ENCODE measurements at places on chromosomes 3 and 15. TPM values are rescaled to one million over a fixed set of nuclear protein-coding genes. Genes with fewer than 3 reads are reported as not detected.

DNA sequence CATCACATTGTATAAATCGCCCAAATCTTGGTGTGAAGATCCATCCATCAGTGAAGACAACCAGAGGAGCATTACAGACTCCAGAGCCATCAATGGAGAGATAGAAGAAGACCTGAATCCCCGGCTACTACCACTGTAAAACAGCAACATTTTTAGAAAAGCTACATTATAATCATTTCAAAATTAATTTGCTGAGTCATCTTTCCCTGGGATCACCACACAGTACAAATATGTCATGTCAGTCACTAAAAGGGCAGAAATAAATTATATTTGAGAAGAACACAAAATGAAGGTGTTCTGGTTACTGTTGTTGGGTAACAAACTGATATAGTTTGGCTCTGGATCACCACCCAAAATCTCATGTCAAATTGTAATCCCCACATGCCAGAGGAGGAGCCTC lies 218.5 kb upstream of the STT3B start:
- no peak for ATAC-seq

Gene DCP1A
- 21.2 TPM for total RNA-seq

GRCh38 chr15:63501256-63502089 lies 2.9 kb upstream of the USP3 start:
- peak; percentile 6 for ATAC-seq

DNA sequence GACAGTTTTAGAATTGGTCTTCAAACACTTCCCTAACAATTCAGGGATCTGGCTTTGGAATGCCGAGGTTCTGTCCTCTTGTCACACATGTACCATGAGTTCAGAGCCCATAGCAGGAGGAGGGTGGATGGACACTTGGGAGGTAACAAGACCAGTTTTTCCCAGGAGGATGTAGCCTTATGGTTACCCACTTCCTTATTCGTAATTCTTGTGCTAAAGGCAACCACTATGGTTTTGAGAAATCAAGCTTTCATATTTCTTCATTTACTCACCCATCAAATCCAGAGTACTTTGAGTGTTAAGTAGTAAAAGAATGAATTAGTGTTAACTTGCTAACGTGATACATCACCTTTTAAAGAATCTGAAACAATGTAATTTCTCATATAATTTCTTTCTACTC lies 479.6 kb upstream of the ALCAM start:
- ATAC-seq: no peak

Gene ADGRG7
- total RNA-seq: not detected

Gene PAQR5
- 0.56 TPM for total RNA-seq

DNA sequence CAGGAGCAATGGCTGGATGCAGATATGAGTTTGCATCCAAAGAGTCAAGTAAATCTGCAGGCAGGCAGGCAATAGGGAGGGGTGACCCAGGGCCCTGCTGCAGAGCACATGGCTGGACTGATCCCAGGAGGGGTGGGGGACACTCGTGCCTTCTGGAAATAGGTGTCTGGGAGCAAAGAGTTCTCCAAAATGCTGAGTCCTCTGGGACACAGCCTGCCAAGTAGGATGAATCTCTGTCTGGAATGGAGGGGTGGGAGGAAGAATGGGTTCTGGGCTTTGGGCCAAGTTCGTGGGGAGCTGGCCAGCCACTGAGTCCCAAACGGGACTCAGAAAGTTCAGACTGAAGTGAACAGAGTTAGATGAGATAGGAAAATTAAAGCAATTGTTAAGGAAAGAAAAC lies 214.5 kb downstream of the MTHFS start:
- peak; percentile 88 for ATAC-seq

DNA sequence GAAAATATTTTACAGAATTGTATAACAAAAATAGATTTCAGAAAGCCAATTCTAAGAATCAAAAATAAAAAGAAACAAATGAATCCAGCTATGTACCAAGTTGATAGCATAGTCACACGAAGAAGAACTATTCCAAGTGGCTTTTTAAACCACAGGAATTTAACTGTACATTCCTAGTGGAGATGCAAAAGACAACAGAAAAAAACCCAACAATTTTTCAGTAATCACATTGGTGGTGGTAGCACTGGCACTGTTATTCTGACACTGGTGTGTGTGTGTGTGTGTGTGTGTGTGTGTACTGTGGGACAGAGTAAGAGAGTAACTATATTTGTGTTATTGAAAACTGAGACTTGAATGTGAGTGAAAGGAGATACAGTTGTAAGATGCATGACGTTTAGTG lies 9.1 kb downstream of the BFSP2 start:
- ATAC-seq: no peak

DNA sequence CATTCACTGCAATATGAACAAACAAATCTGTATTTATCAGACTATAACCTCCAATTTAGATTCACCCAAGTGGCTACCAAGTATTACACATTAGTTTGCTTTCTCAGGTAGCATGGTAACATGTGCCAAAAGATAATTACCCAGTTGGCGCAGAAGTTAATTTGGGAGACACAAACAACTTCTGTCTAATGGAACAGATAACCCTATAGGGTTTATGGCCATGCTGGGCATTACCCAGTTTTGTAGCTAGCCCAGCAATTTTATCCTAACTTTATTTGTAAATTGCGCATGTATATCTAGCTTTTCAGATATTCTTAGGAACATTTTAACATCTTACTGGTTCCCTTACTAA lies 780 bp downstream of the RPL22L1 start:
- ATAC-seq: no peak

Gene FEZF2
- total RNA-seq: 0.13 TPM

- ATAC-seq: no peak
Observed at GRCh38 chr15:37097144-37097919, 3.0 kb downstream of the MEIS2 start.

Gene MCF2L2
- 3.0 TPM for total RNA-seq

- no peak for ATAC-seq
Observed at GRCh38 chr15:98760112-98760826, 111.9 kb downstream of the IGF1R start.

GRCh38 chr3:196193736-196194541 lies 17.3 kb downstream of the ZDHHC19 start:
- ATAC-seq: no peak

GRCh38 chr3:6301626-6302025 lies 559.3 kb upstream of the GRM7 start:
- no peak for ATAC-seq

Gene SLCO2A1
- 1.00 TPM for total RNA-seq

GRCh38 chr15:67176195-67176971 lies 78.1 kb downstream of the AAGAB start:
- no peak for ATAC-seq

GRCh38 chr15:28098360-28098765 lies 752 bp downstream of the OCA2 start:
- no peak for ATAC-seq

Gene AGTR1
- total RNA-seq: 0.49 TPM

- peak; percentile 94 for ATAC-seq
Observed at GRCh38 chr15:100721758-100722550, 119.6 kb downstream of the ASB7 start.

- no peak for ATAC-seq
Observed at GRCh38 chr3:62587169-62587568, 213.8 kb upstream of the FEZF2 start.

Gene MME
- total RNA-seq: 6.6 TPM

Gene CD276
- 43.1 TPM for total RNA-seq

- ATAC-seq: peak; percentile 35
Observed at GRCh38 chr15:39511916-39512260, 69.0 kb upstream of the THBS1 start.

DNA sequence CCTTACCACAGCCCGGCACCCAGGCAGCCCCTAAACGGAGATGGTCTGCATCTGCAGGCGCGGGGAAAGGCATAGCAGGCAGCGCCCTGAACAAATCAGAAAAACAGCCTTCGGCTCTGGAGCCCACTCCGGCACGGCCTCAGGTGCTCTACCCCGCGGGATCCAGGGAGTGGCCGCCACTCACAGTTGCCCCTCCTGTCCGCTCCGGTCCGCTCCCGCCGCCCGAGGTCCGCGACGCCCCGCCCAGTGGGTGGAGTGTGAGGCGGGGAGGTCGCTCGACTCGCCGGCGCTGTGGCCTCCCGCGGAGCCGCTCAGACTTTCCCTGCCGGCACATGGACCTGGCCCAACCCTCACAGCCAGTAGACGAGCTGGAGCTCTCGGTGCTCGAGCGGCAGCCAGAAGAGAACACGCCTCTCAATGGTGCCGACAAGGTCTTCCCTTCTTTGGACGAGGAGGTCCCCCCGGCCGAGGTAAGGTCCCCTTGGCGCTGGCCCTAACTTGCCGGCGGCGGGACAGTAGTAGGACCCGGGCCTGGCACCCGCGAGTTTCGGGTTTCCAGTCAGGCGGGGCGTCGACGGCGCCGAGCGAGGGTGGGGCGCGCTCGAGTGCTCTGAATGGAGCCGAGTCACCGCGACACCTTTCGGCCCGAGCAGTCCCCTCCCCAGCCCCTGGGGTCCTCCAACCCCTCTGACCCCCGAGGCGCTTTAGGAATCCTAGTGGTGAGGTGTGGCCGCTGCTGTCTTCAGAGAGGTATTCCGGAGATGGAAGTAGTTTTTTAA lies at the start of gene C3orf52:
Gene C3orf52 (plus strand): TSS at position 314 of the 779 bp plus-strand sequence. CDS start 19 bp downstream, at position 333.
- peak; percentile 98 for ATAC-seq

GRCh38 chr3:194565597-194566190 lies 67.5 kb downstream of the TMEM44 start:
- no peak for ATAC-seq

DNA sequence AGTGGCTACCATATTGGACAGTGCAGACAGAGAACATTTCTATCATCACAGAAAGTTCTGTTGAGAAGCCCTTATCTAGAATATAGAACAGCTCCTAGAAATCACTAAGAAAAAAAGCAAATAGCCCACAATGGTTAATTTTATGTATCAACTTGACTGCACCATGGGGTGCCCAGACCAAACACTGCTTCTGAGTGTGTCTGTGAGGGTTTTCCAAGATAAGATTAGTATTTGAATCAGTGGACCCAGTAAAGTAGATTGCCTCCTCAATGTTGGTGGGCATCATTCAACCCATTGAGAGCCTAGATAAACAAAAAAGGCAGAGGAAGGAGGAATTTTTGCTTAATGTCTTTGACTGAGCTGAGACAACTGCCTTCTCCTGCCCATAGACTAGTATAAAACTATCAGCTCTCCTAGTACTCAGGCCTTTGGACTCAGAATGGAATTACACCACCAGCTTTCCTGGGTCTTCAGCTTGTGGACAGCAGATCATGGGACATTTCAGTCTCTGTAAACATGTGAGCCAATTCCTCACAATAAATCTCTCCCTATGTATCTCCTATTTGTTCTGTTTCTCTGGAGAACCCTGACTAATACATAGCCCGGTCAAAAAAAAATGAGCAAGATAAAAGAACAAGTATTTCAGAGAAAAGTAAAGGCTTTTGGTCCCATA lies 55.9 kb upstream of the OXTR start:
- no peak for ATAC-seq

Gene FRMD4B
- 13.9 TPM for total RNA-seq

Gene ZXDC
- 24.1 TPM for total RNA-seq

GRCh38 chr3:178289544-178290160 lies 246.6 kb upstream of the KCNMB2 start:
- ATAC-seq: no peak

GRCh38 chr3:144296808-144297207 lies 325.2 kb downstream of the DIPK2A start:
- no peak for ATAC-seq

DNA sequence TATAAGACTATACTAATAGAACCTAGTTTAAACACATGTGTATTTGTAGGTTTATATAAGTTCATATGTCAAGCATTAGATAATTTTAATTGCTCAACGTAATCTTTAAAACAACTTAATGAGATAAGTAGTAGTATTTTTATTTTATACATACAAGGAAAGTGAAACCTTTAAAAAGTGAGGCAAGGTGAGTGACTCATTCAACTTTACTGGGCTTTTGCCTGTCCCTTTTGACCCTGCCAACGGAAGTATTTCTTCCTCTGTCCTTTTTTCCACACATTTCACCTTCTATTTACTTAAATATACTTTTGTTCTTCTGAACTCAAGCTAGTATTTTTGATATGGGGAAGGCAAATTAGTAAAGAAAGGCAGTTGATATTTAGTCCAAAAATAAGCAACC lies 78.5 kb downstream of the KBTBD8 start:
- no peak for ATAC-seq

GRCh38 chr15:80068578-80068977 lies 9.1 kb downstream of the ZFAND6 start:
- no peak for ATAC-seq

Gene TMEM207
- total RNA-seq: not detected

Data from motor neuron (in vitro differentiated cells).